ENCODE measurements at places on chromosomes 2 and 18.

- DNase-seq = no peak
Measured at GRCh38 chr2:17242813-17243485, 275.3 kb downstream of the RAD51AP2 start.

DNA sequence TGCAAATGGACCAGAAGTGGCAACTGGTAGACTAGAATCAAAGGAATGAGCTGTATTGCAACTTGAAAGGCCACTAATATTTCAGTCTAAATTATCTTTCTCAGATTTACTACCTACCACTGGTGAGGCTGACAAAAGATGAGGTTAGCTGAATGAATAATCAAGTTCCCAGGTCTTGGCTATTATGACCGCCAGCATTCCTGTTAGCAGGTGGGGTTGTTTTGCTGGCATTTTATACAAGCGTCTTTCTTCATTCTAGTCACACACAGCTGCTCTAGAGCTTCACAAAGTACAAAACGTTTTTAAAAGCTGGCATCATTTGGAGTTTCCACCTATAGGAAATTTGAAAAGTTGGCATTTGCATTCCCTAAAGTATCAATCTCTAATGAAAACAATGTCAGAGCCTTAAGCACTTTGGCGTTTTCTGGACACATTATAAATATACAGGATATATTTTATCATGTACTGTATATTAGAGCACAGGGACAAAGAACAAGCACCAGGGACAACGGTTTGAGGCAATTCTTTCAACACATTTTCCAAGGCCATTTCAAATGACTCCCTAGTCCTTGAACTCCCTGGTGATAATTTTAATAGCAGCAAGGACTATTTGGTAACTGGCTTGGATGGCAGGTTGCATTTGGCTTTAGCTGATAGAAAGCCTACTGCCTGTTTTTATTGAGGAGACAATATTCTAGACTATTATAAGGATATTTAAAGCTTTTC lies 410.2 kb upstream of the CHST9 start:
- no peak for DNase-seq

DNA sequence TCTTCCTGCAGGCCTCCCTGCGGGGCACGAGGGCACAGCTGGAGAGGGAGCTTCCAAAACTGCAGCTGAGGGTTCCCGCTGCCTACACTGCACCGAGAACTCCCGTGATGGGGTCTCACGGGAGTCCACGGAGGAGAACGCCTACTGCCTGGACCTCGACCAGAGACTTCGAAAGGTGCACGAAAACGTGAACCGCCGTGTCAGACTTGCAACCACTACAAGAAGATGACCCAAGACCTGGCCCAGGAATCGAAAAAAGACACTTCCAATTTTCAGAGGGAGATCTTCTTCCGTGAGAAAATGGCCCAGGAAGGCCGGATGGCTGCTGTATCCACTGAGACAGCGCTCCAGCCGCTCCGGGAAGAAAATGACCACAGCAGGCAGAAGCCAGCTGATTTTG lies 52.9 kb upstream of the TXNDC2 start:
- no peak for DNase-seq

- DNase-seq = no peak
Measured at GRCh38 chr2:239238381-239238780, 162.4 kb downstream of the HDAC4 start.

DNA sequence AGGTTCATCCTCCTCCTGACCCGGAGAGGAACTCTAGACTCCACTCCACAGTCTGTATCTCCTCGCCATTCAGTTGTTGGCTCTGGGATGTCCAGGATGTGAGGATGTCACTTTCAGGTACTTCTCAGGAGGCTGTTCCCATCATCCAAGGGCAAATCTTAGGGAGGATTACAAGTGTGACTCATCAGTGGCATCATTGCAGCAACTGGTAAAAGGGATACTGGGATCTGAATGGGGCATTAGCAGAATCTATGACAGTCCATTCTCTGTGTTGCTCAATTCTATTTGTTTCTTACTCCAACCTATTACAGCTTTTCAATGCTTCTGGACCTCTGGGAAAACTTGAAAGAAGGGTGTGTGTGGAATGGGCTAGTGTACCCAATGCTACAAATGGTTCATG lies 81.5 kb upstream of the FN1 start:
- DNase-seq = no peak

DNA sequence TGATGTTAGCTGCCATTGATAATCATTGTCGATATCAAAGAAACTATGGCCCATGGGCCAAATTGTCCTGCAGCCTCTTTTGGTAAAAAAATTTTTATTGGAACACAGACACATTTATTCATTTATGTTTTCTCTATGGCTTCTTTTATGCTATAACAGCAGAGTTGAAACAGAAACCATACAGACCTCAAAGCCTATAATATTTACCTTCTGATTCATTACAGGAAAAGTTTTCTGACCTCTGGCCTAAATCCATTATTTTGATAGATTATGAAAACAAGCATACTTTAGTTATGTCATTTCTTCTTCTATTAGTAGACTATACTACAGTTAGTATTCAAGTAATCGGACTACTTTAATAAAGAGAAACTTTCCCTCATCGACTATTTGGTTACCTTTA lies 349.7 kb upstream of the GALNT5 start:
- no peak for DNase-seq

- no peak for DNase-seq
Measured at GRCh38 chr2:7010391-7011054, 93.3 kb downstream of the RNF144A start.

DNA sequence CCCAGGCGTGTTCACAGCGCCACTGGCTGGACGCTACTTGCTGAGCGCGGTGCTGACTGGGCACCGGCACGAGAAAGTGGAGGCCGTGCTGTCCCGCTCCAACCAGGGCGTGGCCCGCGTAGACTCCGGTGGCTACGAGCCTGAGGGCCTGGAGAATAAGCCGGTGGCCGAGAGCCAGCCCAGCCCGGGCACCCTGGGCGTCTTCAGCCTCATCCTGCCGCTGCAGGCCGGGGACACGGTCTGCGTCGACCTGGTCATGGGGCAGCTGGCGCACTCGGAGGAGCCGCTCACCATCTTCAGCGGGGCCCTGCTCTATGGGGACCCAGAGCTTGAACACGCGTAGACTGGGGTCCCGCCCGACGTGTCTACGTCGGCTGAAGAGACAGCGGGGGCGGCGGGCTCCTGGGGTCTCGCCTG lies 891 bp upstream of the KHK start:
- DNase-seq = no peak

- DNase-seq = no peak
Measured at GRCh38 chr2:112644155-112644932, 1.4 kb upstream of the SLC20A1 start.

DNA sequence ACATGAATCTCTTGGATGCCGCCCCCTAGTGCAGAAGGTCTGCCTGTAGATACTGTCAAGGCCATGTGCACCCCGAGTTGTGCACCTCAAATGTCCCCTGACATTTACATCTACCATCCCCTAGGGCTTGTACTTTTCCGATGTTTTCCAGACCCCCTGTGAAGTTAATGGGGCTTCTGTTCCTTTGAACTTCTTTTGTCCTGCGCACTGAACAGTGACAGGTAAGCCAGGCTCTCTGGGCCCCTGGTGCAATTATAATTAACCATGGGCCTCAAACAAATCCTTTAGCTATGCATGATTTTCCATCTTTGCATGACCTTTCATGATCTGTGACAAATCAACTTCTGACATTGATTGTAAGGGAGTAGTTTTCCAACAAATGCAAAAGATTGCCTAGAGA lies 158.4 kb downstream of the FHOD3 start:
- no peak for DNase-seq

- no peak for DNase-seq
Measured at GRCh38 chr2:196284144-196284844, 112.9 kb upstream of the STK17B start.

- DNase-seq = no peak
Measured at GRCh38 chr2:163314712-163315111, 421.1 kb downstream of the FIGN start.

DNA sequence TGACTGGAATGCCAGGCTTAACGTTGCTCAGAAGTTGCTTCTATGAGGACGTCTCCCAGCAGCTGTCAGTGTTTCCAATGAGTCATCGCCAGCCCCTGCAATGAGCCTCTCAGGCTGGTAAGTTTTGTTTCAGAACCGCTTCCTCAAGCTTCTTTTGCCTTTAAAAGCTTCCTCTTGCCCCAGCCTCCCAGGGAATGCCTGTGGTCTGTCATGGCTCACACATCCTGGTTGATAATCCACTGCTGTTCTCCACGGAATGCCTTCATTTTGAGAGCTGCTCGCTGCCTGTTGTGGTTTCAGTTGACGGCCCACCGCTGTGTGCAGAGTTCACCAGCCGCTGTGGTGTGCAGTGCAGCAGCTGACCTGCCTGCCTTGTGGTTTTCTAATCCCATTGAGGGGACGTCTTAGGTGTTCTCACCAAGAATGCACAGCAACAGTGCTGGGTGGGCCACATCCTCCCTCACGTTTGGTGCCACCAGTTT lies 96.4 kb downstream of the RTP5 start:
- DNase-seq = peak; percentile 91

DNA sequence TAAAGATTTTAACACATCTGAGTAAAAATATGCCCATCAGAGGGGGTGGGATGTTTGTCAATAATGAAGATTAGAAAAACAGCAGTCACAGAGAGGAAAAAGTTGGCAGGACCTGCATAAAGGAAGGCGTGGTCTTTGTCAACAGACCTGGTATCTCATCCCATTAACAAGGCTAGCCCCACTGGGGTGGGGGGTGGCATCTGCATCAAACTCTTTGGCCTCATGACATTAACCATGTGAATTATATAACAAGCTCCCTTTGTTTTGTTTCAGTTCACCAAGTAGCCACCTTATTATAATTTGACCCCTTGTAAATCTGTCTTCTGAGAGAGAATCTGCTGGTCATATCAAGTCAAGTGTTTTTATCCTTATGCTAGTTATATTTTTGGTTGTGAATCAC lies 28.8 kb downstream of the NEMP2 start:
- DNase-seq = no peak

DNA sequence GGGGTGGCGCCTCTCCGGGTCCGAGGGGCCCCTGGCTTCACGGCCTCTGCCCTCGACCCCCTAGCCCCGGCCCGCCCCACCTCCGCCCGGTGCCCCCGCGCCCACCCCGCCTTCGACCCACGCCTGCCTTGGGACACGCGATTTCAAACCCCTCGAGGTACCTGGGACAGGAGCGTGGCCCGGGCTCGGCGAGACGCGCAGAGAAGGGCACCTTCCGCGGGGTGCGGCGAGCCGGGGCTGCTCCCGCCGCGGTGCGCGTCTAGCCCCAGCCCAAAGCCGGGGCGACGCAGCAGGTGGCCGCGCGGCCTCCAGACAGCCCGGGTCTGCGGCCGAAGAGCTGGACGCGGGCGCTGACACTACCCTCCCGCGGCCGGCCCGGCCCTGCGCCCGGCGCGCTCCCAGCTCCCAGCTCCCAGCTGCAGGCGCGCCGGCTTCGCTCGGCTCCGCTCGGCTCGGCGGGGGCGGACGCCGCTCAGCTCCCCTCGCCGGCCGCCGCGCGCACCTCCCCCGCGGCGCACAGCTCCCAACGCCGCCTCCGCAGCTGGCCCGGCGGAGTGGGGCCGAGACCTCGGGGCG lies at the start of gene CRACDL:
Gene CRACDL, minus strand, starts transcription at position 449 of the 576 bp plus-strand sequence. CDS start 89,425 bp downstream, outside the sequence.
- no peak for DNase-seq

GRCh38 chr18:2218101-2218500 lies 353.2 kb downstream of the METTL4 start:
- DNase-seq = no peak

DNA sequence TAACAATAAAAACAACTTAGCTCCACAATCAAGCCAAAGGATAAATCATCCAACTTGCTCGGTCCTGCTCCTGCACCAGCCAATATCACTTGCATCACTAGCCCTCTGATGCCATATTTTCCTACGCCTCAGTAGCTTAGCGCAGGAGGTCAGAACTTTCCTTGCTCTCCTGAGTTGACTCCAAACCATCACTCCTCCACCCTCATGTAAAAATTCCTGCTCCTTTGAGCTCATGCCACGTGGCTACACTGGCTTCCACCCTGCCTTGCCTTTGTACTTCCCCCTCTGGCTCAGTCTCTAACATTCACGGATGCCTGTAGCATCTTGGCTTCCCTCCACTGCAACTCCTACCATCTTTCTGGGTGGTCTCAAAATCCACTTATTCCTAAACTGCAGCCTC lies 25.2 kb downstream of the AAK1 start:
- no peak for DNase-seq
